ENCODE measurements at places on chromosomes 16 and 17. TPM values are rescaled to one million over a fixed set of nuclear protein-coding genes. Genes with fewer than 3 reads are reported as not detected.

Gene PRSS21
- 1.0 TPM for total RNA-seq

Gene CD300A
- total RNA-seq = not detected

Gene MEFV
- total RNA-seq = 0.05 TPM

Gene CES1
- total RNA-seq = 0.34 TPM

Gene PTGES3L
- total RNA-seq = not detected

Gene ASPHD1
- total RNA-seq = not detected

Gene DECR2
- 17.5 TPM for total RNA-seq

Gene TLCD3B
- not detected for total RNA-seq

All from dermis blood vessel endothelial cell (primary cell).